GM12864 (cell line): ENCODE measurements at places on chromosomes 4 and X.
A peak's percentile ranks its signal among the peaks of the same experiment; 100 is the strongest.

DNA sequence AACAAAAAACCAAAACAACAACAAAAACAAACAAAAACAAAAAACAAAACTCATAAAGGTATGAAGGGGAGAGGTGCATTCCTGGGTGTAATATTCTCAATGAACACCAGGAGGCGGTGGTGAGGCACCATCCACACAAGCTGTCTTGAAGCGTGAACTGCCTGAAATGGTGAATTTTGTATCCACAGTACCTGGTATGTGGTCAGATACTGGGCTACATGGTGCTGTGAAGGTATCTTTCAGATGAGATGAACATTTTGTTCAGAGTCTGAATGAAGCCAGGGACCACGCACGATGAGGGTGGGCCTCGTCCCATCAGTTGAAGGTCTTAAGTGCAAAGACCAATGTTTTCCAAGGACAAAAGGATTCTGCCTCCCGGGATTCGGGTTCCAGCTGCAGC lies 58.5 kb downstream of the ASMT start:
- no peak for DNase-seq

- peak; percentile 49 for DNase-seq
These were observed 6.8 kb downstream of the RBM47 start for GRCh38 chr4:40622913-40623312.

- DNase-seq = no peak
These were observed 75.1 kb downstream of the PDGFC start for GRCh38 chr4:156896527-156896926.

GRCh38 chr4:56272003-56272402 lies 115.3 kb downstream of the AASDH start:
- DNase-seq = no peak

DNA sequence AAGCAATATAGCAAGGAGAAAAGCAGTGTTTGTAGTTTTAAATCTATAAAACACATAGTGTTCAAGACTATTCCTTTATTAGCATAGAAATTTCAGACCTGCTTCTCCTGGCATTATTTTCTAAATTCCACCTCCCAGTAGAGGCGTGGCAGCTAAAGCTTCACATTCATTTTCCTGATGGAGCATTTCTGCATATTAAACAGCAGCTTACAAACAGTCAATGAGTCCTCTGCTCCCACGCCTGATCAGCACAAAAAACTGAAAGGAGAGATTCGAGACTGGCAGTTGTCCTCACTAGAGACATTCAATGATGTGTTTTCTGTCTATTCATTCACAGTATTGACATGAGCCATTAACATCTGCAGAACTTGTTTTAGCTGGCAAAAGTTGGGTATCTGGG lies 61.4 kb downstream of the SHISA3 start:
- no peak for DNase-seq

DNA sequence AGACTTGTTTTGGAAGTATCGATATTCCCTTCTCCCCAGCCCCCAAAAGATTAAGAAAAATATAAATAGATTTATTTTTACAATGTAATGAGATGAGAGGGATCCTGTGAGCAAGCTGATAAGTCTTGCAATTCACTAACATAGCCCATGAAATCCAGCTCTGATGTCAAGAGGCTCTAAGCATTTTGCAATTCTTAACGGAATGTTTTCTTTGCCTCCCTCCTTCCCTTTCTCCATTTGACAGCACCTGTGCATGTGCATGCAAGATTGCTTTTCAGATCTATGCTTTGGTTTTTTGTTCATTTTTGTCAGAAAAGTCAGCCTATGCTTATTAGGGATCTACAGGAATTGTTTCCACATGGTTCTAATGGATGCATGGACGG lies 169.9 kb downstream of the SLIT2 start:
- no peak for DNase-seq

DNA sequence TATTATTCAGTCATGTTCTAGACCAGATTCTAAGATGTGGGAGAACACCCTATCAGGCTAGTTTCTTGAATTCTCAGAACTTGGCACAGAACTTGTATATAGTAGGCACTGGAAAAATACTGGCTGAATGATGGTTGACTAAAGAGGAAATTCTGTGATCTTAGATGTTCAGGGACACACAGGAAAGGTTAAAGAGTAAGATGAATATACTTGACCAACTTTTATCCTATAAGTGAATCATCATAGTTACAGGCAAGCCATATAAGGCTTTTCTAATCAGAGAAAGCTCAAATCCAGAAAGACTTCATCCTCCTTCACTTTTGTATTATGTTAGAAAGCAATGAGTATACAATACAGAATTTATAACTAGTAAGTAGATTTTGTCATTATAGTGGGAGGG lies 53.8 kb downstream of the SEPTIN11 start:
- DNase-seq = no peak

- DNase-seq = no peak
These were observed 21.2 kb upstream of the MSX1 start for GRCh38 chr4:4838051-4838935.

DNA sequence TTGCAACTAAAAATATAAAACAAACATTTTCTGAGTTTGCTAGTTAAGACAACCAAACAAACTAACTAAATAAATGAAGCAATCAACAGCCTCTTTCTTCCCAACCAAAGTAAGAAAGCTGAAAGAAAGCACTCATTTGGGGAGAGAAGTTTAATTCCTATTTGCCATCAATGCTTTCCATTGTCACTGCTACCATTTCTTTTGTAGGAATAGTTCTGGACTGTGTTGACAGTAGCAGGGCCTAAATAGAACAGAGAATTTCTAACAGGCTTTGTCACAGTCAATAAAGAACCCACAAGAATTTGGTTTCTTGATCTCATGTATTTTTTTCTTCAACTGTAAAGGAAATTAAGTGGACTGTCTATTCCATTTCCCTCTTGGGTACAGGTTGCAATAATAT lies 1886.4 kb upstream of the TENM3 start:
- DNase-seq = no peak

GRCh38 chr4:101199507-101200285 lies 147.6 kb downstream of the PPP3CA start:
- no peak for DNase-seq

GRCh38 chrX:147850875-147851274 lies 60.8 kb upstream of the FMR1 start:
- DNase-seq = no peak
